ENCODE measurements at places on chromosomes 2 and 18.

DNA sequence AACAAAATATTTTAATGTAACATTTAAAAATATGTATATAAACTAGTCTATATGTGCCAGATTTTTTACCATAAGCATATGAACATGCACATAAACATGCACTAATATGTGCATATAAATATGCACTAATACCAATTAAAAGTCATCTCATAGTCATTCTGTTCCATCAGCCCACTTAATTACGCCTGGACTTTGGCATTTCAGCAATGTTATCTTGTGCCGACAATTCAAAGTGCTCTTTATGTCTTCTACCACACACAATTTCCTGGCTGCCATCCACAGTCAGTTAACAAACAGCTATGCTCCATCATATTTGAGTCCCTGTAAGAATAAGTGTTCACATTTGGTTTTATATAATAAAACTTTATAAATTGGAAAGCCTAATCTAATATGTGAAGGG lies 92.6 kb upstream of the TSPYL6 start:
- DNase-seq: no peak

GRCh38 chr2:194352505-194352904 lies 1304.5 kb upstream of the SLC39A10 start:
- no peak for DNase-seq

GRCh38 chr2:233810385-233810784 lies 32.3 kb downstream of the MROH2A start:
- DNase-seq: no peak

DNA sequence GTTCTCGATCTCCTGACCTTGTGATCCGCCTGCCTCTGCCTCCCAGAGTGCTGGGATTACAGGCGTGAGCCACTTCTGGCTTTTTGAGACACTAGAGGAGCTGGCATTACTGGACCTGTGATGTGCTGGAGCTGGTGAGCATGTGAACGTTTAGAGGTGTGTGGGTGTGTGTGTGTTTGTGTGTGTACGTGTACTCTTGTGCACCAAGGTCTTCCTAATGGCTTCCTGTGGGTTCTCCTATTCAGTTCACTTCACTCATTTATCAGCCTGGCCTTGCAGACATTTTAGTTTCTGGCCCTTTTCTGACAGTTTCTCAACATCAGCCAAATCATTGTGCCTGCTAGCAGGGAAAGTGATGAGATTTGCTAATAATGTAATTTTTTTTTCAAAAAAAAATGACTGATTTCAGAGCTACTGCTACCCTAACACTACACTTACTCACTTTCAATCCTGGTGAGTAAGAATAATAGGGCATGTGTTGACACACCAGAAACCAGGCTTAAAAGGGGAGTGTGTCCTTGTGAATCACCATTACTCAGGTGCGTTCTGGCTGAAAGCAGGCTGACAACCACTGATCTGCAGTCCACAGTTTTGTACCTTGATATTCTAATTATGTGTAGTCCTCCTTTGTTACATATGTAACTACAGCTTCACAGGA lies 41.0 kb upstream of the ACTR3 start:
- DNase-seq: no peak

DNA sequence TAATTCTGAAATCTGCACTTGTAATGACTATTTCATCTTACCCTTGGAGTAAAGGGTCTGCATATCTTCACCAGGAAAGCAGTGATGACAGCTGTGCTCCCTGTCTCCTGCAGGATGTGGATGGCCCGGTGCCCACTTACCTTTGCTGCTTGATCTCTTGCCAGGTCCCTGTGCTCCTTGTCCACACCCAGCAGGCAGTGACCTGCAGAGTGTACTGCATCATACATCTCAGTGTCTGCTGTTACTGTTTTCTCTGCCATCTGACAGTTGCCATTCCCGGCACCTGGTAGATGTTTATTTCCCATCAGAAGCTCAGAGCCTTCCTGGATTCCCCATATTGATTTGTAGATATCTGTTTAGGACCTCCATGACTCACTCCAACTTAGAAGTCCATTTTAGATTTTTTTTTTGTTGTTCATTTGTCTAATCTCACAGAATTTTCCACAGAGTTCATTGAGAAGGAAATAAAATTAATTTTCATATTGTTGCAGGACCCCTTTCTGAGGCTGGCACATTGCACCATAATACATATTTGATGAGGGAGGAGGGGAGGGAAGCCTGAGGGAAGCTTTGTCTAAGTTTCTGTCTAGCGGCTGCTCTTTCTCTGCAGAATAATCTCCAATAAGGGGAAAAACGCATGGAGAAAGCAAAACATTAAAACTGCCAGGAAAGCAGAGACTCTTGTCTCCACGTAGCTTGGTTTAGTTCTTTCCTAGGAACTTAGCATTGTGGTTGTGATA lies 697.5 kb upstream of the RAB6C start:
- DNase-seq: no peak

DNA sequence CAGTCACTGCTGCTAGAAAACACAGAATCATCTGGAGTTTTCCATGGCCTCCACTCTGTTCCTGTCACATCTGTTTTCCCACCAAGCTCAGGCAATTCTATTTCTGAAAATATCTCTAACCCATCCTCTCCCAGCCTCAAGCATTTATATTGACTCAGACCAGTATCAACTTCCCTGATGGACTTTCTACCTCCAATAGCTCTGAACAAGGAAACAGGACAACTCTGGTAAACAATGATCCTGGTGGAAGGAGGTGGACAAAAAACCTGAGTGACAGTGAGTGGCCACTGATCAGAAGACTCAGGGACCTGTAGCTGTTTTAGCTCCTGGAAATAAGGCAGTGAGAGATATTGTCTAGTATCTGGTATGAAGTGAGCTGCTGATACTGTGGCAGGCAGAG lies 23.4 kb downstream of the BMP10 start:
- DNase-seq: no peak

GRCh38 chr2:17289669-17290068 lies 228.6 kb downstream of the RAD51AP2 start:
- no peak for DNase-seq

Measured in activated effector memory CD4-positive, alpha-beta T cell treated with Interleukin-2 at 50 U/mL for 16 hours (primary cell).